ENCODE measurements at places on chromosomes 6 and 20.

DNA sequence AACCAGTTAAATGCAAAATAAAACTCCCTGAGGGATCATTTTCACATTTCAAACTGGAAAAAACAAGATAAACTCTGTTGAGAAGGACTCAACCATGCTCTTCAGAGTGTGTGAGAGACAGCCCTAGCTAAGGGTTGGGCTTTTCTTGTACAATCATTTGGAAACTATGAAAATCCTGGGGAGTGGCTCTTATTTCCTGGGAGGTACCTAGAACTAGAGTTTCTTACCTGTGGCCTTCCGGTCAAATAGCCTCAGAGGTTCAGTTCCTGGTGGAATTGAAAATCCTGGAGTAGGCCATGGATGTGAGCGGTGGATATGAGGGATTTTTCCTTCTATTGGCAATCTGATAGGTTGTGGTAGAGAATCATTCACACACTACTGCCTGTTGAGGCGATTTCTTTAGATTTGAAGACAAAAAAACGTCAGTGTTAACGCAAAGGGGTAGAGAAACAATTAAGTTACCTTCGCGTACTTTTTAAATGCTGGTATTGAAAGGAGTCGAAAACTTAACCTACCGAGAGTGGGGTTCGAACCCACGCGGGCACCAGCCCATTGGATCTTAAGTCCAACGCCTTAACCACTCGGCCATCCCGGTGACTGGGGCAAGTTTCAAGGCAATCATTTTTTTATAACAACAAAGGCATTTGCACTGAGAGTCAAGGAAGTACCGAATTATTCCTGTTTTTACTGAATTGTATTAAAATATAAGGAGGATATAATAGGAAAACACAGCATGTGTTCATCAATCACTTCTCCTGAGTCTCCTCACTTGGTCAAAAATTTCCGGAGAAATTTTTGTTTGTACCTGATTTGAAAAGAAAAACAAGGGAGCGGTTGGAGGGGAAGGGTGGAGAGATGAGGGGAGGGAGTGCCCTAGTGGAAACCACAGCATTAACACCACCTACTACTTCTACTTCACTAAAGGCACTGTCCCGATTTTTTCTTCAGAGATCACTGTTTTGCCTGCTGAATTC is 191.3 kb downstream of the OR2B2 start:
- no peak for DNase-seq

GRCh38 chr6:11585426-11586016 is 48.0 kb downstream of the TMEM170B start:
- DNase-seq: no peak

DNA sequence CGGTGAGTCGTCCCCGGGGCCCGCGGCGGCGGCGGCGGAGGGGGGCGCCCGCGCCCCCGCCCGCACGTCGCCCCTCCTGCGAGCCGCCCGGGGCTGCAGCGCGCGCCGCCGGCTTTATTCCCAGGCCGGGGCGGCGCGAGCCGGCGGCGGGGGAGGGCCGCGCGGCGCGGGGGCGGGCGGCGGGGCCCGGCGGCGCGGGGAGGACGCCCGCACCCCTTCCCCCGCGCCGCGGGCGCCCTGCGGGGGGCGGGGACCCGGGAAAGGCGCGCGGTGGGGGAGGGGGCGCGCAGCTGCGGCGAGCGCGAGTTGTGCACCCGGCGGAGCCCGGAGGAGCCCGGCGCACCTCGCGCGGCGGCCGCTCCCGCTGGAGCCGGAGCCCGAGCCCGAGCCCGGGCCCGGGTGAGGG is 646 bp downstream of the HMGA1 start:
- no peak for DNase-seq

DNA sequence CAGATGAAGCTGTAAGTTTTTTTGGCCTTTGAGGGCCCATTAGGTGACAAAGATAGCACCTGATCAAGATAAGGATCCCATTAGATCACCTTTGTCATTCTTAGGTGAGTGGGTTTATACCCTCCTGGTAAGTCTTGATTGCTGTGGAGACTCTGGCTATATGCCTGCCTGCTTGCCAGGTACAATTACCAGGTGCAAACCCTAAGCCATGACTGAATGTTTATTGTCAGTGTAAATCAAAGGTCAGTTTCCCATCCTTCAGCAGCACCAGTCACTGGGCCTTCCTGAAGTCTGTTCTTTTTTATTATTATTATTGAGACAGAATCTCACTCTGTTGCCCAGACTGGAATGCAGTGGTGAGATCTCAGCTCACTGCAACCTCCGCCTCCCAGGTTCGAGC is 106.4 kb upstream of the FOXO3 start:
- DNase-seq: peak; percentile 51

DNA sequence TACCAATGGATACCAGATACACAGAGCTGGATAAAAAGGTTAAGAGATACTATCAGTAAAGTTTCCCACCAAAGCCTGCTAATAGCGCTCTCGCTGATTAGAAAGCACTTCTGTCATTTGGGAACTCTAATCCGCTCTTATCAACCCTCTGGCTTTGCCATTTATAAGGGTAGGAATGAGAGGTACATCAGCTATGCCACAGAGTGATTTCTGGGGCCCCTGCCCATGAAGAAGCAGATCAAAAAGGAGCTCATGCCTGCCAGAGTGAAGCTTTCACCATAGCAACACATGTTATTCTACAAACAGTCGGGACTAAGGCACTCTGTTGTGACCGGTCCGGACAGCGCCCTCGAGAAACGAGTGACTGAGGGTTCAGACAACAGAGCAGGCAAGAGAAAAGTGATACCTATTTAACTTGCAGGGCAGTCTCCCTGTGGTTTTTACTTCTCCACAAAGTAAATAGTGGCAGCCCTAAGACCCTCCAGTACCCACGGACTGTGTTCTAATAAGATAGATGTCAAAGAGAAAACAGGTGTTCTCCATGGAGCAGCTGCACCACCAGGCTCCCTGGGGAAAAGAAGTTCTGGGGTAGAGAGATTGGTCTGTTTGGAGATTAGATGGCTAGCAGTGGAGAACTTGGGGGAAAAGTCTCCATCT is 5.6 kb downstream of the TRAM2 start:
- DNase-seq: peak; percentile 29
